ENCODE measurements at places on chromosomes 3 and 15.

DNA sequence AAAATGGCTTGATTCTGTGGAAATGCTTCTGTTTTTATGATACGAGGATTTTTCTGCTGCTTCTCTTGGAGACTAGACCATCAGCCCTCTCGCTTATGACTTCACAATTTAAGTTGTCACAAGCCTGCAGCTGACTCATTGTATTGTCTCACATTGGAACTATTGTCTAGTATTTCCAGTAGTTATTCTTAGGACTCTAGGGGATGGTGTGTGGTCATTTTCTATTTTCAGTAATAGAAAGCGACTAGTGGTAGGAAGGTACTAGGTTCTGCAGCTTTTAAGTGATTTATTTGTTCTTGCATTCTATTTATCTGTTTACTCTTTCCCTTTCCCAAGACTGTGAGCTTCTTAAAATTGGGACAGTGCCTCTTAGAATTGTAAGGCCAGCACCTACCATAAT, 66.3 kb upstream of the CRTC3 start:
- DNase-seq, result no peak

GRCh38 chr3:160450846-160451245, 1.3 kb upstream of the TRIM59 start:
- no peak for DNase-seq

GRCh38 chr15:66214246-66214645, 39.3 kb downstream of the MEGF11 start:
- DNase-seq, result no peak

GRCh38 chr3:8836096-8836495, 66.7 kb upstream of the OXTR start:
- no peak for DNase-seq

- DNase-seq, result no peak
These were observed 271.1 kb upstream of the GPR149 start for GRCh38 chr3:154701055-154701454.

GRCh38 chr15:69119683-69120395, 40.6 kb upstream of the GLCE start:
- peak; percentile 97 for DNase-seq

DNA sequence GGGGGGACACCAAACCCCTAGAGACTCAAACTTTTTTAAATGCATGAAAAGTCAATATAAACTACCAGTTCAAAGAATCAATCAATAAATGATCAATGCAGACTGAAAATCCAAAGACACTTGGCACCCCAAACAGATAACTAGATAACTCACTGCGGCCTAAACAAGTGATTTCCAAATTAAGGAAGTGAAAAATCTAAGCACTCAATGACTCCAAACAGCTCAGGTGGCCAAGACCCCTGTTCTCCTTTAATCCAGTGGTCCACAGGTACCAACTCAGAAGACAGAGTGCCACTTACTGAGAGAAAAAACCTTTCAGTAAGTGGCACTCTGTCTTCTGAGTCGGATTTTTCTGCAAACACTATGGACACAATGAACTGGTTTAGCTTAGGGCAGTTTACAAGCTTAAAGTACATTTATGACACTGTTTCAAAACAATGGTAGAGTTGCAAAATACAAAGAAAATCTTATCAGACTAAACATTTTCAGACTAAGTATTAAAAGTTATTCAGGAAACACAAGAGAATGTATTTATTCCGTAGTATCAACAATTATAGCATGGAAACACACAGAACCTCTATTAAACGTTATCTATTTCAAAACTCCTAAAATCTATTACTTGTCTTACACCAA, 4.7 kb downstream of the DLG1 start:
- no peak for DNase-seq

DNA sequence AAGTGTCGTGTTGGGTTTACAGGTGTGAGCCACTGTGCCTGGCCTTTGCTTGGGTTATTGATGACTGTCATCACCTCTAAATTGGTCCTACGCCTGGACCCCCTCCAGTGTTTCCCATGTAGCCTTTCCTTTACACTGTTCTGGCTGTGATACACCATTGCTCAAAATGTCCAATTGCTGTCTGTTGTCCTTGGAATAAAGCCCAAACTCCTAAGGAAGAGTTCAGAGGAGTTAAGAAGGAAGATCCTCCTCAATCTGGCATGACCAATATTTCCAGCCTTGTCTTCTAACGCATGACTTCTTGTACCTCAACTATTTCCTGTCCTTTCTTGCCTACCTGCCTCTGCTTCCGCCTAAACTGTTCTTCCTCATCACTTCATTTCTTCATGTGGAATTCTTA, 113.1 kb downstream of the POLR2M start:
- no peak for DNase-seq

DNA sequence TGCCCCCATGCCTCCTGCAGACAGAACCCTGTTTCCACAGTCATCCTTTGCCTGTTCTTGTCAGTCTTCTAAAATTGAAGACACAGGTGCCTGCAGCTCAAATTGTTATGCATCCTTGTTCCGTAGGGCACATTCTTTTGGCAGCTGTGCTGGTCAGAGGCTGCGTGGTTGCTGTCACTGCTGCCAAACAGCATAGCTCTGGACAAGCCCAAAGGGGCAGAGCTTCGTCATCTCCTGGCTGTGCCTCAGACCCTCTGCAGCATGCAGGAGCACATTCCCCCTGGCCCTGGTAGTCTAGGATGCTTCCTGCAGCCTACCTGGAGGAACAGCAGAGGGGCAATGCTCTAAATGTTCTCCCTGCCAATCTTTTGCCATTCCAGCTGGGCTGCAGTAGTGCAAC, 2.1 kb upstream of the FBXL22 start:
- no peak for DNase-seq

DNA sequence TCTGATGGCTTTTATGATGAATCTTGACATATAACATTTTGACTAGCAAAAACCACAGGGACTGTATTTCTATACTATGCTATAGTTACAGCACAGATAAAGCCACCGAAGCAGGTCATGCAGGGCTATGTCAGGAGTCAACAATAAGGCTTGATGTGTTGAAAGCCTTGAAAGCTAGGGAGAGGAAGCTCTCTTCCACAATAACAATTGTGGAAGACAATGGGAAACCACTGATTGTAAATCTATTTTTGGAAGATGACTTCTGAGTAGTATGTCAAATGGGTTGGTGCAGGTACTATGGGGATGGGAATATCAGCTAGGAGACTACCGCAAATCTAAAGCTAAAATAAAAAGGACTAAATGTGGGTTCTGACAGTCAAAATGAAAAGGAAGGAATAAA, 4.0 kb upstream of the AQR start:
- DNase-seq, result no peak

DNA sequence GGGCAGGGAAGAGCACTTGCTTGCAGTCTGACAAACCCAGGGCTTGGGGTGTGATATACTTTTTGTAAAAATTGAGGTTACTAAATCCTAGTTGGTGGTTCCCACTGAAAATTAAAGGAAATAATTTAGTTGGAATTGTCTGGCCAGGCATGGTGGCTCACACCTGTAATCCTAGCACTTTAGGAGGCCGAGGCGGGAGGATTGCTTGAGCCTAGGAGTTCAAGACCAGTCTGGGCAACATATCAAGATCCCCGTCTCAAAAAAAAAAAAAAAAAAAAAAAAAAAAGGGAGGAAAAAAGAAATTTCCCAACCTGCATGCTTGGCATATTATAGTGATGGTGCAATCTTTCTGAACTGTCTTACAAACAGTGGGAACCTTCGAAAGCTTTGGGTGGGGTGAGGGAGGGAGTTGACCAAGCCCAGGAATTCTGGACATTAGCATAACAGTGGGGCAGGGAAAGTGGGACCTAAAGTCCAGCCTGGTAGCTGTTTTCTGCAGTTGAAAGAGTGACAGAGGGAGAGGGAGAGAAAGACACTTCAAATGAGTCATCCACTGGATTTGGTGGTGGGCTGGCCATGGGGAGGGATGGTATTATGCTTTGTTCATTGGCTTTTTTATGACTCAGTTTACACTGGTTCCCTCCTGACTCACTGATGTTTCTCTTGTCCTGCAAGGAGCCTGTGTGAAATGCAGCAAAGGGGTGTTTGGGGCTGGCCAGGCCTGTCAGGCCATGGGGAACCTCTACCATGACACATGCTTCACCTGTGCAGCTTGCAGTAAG, 41.1 kb downstream of the LIMD1 start:
- DNase-seq, result no peak

DNA sequence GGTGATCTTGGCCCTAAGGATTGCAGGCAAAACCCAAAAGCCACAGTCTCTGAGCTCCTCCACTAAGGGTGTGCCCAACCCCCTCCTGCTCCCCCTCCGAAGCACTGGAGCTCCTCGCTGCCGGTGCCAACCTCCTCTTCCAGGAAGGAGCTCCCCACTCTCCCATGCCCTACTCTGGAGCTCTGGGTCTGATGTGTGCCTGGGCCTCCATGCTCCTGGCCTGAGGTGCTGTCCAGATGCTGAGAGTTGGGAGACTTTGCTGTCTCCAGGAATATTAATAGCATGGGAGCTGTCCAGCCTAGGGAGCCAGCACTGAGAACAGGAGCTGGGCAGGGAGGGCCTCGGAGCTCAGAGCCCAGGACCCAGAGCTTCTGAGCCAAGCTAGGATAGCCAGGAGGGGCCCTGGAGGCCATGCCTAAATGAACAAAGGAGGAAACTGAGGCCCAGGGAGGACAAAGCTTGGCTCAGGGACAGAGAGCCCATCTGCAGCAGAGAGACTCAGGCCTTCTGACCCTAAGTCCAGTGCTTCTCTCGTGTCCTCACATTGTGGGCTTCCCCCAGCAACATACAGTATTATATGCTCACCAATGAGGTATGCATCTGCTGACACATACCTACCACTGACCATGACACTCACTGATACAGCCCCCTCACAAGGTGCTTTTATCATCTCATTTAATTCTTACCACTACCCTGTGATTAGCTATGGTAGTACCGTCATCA, 36.9 kb upstream of the HERC1 start:
- no peak for DNase-seq

- DNase-seq, result peak; percentile 9
These were observed 96.3 kb downstream of the EOMES start for GRCh38 chr3:27625864-27626263.

DNA sequence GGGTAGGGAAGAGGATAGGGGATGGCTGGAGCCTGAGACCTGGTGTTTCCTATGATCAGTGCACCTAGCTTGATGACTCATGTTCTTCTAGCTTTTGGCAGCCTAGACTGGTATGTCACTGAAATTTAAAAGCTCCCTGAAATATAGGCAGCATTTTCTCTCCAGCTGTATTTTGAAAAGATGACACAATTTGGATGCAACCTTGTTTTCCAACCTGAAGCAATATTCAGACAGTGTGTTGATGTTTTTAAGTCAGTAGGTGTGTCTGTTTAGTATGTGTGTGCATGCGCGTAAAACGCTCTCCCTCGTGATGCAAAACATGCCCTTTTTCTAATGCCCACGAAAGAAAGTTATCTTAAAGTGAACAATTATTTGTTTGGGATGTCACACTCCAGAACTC, 58.5 kb downstream of the RPL22L1 start:
- DNase-seq, result peak; percentile 49

- no peak for DNase-seq
These were observed 2.1 kb downstream of the ATP11B start for GRCh38 chr3:182795389-182795782.

- DNase-seq, result no peak
These were observed 23.6 kb downstream of the KCNMB3 start for GRCh38 chr3:179227349-179227748.

DNA sequence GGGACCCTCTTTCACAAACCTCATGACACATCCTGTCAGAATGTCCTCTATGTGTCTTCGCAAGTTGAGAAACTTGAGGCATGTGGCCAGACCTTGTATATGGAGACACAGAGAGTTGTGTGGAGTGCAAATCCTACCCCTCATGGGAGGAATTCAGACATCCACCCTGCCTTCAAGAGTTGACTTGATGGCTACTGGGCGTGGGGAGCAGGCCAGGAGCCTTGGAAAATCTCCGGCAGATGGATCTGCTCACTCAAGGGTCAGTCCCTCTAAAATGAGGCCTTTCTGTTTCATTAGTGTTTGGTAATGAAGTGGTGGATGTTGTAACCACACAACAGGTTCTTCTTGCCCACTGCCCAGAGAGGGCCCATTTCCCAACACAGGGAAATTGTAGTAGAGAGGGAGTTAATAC, 79.0 kb downstream of the ASB7 start:
- no peak for DNase-seq

DNA sequence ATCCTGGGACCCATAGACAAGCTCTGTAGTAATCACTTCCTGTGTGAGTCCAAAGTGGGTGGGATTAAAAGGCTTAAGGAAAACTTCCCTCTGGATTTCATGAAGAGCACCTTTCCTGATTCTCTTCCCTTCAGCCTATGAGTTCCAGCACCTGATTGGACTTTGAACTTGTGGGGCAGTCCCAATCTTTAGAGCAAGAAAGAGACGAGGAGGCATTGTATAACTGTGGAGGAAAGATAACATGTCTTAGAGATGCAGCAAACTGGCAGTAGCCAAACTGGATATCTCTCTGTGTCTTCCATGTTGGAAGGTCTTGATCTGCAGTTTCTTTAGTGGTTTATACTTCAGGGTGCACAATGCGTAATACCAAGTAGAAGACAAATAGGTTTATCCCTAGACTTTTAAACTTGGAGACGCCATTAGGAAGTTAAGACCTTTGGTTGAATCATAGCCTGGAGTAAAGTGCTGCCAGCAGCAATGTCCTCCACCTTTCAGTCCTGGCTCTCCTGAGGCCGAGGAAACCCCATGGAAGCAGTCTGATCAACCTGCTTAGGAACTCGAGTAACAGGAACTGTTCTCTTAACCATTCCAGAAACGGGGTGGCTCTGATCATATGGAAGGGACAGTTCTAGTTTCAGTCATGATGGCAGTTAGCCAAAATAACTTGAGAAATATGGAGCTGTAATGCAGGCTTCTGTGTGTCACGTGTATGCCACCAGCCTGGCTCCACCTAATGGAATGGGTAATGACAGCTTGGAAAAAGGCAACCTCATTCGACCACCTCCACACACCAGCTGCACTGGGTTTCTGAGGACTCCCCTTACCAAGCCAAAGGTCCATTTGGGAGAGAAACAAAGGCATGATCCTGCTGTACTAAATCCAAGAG, 4.7 kb downstream of the EIF1B start:
- no peak for DNase-seq

DNA sequence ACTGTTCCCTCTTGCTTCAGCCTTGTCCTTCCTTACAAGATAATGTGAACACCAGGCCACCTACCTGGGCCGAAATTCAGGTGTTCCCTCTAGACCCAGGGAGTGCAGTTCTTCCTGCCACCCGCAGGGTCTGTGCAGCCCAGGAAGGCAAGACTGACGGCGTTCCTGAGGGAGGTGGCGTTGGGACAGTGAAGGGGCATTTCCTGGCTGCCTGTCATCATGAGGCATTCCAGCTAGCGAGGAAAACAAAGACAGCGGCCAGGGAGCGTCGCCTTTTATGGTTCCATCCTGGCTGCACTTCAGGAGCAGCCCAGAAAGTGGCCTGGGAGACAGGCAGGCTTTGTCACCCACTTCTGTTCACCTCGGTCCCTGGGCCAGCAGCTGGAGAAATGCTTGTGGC, 84.8 kb upstream of the WNT5A start:
- no peak for DNase-seq

Data from NCI-H69 (cell line).